Uterus (tissue), 4 donors: ENCODE measurements at places on chromosomes 2 and 18. TPM values are rescaled to one million over a fixed set of nuclear protein-coding genes. Genes with fewer than 3 reads are reported as not detected.

DNA sequence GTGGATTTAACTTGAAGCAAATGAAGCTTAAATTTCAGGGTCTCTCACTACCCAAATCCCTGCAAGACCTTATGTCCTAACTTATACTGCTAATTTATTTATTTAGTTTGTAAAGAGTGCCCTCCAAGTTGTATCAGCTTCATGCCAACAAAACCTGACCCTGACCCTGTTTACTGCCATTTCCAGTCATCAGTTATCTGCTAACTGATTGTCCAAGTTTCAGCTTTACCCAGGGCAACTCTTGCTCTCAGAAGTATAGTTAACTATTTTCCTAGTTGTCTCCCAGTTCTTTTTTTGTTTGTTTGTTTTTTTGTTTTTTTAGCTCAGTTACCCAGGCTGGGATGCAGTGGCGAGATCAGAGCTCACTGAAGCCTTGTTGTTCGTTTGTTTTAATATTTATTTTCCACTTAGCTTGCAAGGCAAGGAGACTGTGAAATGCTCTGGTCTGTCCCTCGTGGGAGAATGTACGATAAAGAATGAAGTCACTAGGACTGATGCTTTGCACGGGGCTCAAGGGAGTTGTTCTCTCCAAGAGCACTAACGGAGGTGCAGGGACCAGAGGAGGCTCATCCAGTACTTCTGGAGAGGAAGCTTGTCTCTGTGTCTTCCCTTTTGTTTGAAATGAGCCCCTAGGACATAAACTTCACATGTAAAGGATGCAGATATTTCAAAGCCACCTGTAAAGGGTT, 35.3 kb downstream of the MYOM1 start:
- DNase-seq = no peak
- H3K4me3 ChIP-seq = no peak overlapping the region
- H3K4me1 ChIP-seq = no peaks in the 10 kb centered on the region
- H3K27ac ChIP-seq = no peak overlapping the region
- no peaks in the 10 kb centered on the region for H3K27me3 ChIP-seq

GRCh38 chr2:24491542-24492420, 727 bp downstream of the NCOA1 start:
- DNase-seq = peak; percentile 40
- H3K4me3 ChIP-seq = peak overlapping the region; percentile 86
- H3K27ac ChIP-seq = peak overlapping the region; percentile 96

DNA sequence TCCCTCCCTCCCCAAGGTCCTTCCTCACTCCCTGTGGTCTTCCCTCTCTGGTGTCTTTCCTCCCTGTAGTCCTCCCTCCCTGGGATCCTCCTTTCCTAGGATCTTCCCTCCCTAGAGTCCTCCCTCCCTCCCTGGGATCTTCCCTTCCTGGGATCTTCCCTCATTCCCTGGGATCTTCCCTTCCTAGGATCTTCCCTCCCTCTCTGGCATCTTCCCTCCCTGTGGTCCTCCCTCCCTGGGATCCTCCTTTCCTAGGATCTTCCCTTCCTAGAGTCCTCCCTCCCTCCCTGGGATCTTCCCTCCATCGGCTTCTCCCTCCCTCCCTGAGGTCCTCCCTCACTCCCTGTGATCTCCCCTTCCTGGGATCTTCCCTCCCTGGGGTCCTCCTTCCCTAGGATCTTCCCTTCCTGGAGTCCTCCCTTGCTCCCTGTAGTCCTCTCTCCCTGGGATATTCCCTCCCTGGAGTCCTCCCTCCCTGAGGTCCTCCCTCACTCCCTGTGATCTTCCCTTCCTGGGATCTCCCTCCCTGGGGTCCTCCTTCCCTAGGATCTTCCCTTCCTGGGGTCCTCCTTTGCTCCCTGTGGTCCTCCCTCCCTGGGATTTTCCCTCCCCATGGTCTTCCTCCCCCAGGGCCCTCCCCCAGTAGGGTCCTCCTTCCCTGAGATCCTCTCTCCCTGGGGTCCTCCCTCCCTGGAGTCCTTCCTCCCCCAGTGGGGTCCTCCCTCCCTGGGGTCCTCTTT, 23.0 kb downstream of the STK25 start:
- H3K36me3 ChIP-seq = no peaks in the 10 kb centered on the region
- no peaks in the 10 kb centered on the region for H3K27me3 ChIP-seq
- no peak overlapping the region for H3K27ac ChIP-seq
- DNase-seq = no peak
- no peaks in the 10 kb centered on the region for H3K4me1 ChIP-seq

The FBXO36 gene
- 8.2 TPM for total RNA-seq

GRCh38 chr2:207876842-207877535, 107.3 kb upstream of the FZD5 start:
- H3K4me1 ChIP-seq = no peaks in the 10 kb centered on the region
- no peaks in the 10 kb centered on the region for H3K27me3 ChIP-seq
- H3K27ac ChIP-seq = no peak overlapping the region
- DNase-seq = no peak
- H3K36me3 ChIP-seq = no peaks in the 10 kb centered on the region

- H3K4me3 ChIP-seq = no peak overlapping the region
- DNase-seq = no peak
- no peaks in the 10 kb centered on the region for H3K27me3 ChIP-seq
- no peaks in the 10 kb centered on the region for H3K4me1 ChIP-seq
- H3K27ac ChIP-seq = no peak overlapping the region
Observed at GRCh38 chr2:55567298-55567697, 47.8 kb downstream of the CFAP36 start.

The CD28 gene
- total RNA-seq = 0.49 TPM

The COBLL1 gene
- 26.3 TPM for total RNA-seq

DNA sequence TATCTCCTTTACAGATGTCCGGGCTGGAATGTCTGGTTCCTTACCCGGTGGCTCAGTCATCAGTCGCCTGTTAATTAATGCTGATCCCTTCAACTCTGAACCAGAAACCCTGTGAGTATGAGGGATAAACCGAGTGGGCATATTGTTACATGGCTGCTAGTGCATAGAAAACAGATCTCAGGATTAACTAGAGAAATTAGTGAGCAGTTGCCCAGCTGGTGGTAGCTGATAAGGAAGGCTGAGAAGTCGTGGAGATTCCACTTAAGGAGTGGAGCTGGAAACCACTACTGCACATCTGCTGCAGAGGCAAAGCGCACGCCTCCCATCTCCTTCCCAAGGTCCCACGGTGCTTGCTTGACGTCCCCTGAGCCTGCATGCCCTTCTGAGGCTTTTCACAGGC, 97.7 kb downstream of the DGKD start:
- no peaks in the 10 kb centered on the region for H3K4me1 ChIP-seq
- DNase-seq = no peak
- no peaks in the 10 kb centered on the region for H3K27me3 ChIP-seq
- H3K27ac ChIP-seq = no peak overlapping the region
- H3K36me3 ChIP-seq = no peaks in the 10 kb centered on the region
- H3K4me3 ChIP-seq = no peak overlapping the region

DNA sequence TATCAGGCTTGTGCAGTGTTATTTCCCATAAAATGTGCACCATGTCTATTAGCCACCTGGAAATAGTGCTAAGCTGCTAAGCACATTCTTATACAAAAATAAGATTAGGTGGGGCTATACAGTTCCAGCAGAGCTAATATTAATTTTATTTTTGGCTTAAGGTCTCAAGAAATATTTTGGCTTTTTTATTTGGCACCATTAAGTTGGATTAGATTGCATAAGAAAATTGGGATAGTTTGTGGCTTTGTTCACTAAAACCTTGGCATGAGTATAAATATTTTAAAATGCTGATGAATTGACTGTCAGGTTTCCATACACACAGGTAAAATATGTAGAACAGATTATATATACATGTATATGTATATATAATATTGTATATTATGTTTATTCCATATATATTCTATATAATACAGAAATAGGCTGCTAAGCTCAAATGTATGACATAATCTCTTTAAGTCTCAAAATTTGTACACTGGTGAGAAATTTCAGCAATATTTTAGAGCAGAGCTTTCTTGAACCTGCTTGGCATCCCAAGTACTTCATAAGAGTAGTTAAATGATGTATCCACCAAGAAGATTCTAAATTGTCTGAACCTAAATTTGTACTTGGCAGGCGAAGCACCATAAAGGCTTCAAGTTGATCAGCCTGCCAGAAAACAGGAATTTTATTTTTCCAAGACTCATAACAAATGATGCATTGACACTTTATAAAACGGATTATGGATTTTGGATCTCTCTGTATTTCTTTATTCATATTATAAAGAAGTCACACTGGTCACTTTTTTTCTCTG, 32.6 kb downstream of the CCDC102B start:
- H3K4me1 ChIP-seq = no peaks in the 10 kb centered on the region
- DNase-seq = no peak
- no peaks in the 10 kb centered on the region for H3K36me3 ChIP-seq
- H3K27me3 ChIP-seq = no peaks in the 10 kb centered on the region

DNA sequence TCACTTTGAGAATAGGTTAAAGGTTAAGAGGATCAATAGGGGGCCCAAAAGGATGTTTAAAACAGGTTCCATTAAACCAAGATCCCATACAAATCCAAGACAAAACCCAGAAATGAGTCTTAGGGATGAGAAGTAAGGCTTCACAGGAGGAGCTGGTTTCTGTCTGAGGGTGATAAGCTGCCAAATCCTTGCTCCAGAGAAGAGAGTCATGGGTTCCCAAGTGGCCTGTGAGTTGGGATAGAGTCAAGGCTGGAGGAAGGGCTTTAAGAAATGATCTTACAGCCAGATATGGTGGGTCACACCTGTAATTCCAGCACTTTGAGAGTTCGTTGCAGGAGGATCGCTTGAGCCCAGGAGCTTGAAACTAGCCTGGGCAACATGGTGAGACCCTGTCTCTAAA, 40.2 kb upstream of the LCLAT1 start:
- H3K27ac ChIP-seq = peak overlapping the region; percentile 83
- no peaks in the 10 kb centered on the region for H3K27me3 ChIP-seq
- no peak overlapping the region for H3K4me3 ChIP-seq
- no peaks in the 10 kb centered on the region for H3K36me3 ChIP-seq
